ENCODE measurements at places on chromosomes 5 and 9.

DNA sequence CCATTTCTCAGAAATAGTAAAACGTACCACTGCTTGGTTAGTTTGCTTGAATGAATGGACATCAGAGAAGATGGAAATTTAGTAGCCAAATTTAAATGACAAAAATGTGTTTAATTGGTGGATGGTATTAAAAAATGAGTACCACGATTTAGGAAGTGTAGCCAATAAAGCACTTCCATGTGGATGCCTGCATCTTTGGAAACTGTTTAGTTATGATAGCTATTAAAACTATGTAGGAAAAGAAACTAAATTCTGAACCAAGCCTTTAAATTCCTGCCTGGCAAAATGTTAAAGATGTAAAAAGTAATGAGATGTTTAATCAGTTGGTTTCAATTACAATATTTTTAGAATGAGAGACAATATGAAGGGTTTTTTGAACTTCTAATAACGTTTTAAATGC is 94.8 kb downstream of the NUDT12 start:
- no peak for DNase-seq

GRCh38 chr5:133926489-133927299 is 41.7 kb downstream of the C5orf15 start:
- DNase-seq, result peak; percentile 30

- no peak for DNase-seq
Observed at GRCh38 chr9:134522502-134522848, 119.1 kb upstream of the COL5A1 start.

- no peak for DNase-seq
Observed at GRCh38 chr9:6673326-6674025, 27.9 kb upstream of the GLDC start.

DNA sequence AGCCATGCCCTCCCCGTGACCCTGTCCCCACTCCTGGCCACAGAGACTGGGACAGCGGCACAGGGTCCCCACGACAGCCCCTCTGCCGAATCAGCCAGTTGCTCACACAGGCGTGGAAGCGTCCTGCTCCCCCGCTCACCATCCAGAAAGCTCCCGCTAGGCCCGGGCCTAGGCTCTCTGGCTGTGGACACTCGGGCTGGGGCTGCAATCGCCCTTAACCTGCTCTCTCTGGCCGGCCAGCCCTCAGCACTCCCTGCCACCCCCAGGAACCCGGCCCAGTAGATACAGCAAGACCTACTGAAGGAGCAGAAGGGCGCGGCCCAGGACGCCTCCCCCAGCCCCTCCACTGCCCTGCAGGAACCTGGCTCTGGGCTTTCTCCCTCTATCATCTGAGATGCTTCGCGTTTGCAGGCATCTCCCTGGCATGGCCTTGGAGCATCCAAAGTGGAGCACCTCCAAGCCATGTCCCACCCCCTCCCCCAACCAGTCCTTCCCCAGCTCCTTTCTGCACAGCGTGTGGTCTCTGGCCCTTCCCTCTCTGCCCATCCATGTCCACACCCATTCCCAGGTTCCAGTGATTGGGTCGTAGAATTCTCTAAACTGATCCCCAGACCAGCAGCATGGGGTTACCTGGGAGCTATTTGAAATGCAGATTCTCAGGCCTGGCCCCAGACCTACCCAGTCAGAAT is 113.7 kb upstream of the LMX1B start:
- no peak for DNase-seq

DNA sequence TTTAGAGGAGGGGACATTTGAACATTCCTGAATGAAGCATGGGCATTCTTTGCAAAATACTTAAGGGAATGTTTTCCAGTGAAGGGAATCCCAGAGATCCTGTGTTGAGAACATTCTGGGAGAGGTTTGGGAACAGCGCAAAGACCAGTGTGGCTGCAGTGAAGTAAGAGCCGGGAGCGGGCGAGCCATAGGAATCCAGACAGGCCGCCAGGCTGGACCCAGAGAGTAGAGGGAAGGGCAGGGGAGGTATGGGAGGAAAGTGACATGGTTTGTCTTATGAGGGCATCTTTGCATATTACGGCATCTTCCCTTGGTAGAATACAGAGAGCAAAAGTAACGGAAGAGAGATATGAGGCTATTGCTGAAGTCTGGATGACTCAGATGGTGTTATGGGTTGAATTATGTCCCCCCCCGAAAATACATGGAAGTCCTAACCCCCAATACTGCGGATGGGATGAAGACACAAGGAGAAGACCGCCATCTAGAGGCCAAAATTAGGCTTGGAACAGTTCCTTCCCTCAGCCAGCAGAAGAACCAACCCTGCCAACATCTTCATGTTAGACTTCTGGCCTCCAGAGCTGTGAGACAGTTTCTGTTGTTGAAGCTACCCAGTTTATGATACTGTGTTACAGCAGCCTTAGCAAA is 268.2 kb downstream of the MAST4 start:
- no peak for DNase-seq

DNA sequence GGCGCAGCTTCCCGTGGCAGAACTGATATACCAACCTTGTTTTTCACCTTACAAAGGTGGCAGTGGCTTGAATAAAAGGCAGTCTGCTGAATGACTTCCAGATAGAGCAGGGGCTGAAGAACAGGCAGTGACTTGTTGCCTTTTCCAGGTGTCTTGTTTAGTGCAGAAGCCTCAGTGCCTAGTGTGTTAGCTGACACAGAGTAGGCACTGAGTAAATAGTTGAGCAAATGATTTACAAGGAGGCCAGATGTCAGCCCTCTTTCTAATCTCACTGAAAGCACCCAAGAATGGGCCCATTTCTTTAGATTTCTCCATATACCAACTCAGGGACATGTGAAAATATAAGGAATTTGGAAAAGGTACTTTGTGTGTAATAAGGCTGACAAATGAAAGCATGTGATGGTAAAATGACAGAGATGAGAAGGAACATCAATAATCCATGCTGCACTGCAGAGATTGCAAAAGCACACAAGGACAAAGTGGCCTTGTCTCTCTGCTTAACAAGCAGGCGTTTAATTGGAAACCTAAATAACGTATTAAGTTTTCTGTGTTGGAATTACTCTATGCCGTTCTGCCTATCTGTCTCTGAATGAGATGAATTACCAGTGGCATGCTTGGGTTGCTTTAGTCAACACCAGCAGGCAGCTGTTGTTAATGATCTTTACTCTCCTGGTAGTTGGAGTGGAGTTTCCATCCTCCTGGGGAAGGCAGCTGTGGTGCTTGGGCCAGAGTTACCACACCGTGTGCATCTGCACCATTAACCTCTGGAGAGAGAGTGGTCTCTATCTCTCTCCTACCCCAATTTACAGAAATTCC is 360.1 kb upstream of the C9orf72 start:
- peak; percentile 77 for DNase-seq

- no peak for DNase-seq
Observed at GRCh38 chr9:94127806-94128205, 43.5 kb downstream of the PTPDC1 start.

DNA sequence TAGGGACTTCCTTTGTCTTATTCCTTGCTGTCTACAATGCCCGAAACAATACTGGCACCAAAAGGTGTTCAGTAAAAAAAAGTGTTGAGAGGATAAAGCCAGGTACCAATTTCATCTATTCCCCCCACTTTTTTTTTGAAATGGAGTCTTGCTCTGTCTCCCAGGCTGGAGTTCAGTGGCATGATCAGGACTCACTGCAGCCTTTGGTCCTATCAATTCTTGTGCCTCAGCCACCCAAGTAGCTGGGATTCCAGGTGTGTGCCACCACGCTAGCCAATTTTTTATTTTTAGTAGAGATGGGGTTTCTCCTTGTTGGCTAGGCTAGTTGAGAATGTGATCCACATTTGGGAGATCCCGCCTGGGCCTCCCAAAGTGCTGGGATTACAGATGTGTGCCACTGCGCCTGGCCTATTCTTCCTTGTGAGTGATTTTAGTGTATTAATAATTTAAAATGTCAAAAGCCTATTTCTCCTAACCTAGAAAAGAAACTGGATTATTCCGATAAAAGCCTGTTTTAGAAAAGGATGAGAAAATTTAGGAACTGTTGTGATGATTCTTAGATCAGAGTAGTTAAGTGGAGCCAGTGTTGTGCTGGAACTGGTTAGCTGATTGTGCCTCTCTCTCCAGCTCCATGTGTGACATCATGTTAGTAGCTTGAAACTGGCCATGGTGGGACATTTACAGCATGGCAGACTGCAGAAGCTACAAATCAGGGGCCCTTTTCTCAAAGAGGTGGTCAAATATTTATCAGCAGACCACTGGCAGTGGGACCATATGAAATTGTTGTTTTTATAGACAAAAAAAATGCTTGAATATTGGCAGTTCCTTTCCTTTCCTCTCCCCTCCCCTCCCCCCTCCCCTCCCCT is 14.3 kb downstream of the CDC42SE2 start:
- no peak for DNase-seq

GRCh38 chr5:67253911-67254310 is 57.3 kb upstream of the CD180 start:
- DNase-seq, result no peak

DNA sequence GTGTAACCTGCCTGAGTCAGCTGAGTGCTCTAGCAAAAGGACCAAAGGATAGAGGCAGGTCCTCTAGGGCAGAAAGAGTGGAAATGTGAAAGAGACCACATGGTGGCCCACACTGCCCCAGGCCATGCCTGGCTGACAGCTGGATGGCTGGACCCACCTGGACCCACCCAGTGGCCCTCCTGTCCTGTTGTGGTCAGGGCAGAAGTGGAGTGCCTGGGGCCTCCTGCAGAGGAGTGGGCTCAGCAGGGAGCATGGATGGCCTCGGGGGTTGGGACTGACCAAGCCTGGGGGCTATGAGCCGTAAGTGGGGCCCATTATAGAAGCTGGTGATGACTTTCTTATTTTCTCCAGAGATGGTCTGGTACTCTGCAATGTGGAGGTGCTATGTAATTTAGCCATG is 55.7 kb upstream of the FAM120AOS start:
- DNase-seq, result no peak

- no peak for DNase-seq
Observed at GRCh38 chr9:105359892-105360291, 87.9 kb upstream of the FSD1L start.

- DNase-seq, result no peak
Observed at GRCh38 chr5:72673623-72674022, 142.8 kb upstream of the TNPO1 start.

- no peak for DNase-seq
Observed at GRCh38 chr9:98248737-98249474, 6.5 kb downstream of the TBC1D2 start.

- no peak for DNase-seq
Observed at GRCh38 chr5:157067005-157067404, 8.1 kb upstream of the HAVCR1 start.

DNA sequence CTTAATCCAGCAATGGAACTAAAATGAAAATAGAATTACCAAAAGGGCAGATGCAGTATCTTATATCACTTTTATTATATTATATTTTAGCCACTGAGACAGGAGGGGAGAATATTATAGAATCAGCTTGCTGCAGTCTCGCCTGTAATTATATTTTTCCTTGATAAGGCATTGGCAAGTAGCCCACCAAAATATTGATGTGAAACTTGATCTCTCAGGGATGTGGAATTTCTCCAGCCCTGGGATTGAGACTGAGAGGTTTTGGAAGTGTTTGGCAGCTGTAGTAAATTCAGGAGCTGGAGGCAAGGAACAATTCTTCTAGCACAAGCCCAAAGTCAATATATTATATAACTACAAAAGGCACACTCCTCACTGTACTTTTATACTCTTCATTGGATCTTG is 142.1 kb upstream of the ADAMTSL1 start:
- no peak for DNase-seq

DNA sequence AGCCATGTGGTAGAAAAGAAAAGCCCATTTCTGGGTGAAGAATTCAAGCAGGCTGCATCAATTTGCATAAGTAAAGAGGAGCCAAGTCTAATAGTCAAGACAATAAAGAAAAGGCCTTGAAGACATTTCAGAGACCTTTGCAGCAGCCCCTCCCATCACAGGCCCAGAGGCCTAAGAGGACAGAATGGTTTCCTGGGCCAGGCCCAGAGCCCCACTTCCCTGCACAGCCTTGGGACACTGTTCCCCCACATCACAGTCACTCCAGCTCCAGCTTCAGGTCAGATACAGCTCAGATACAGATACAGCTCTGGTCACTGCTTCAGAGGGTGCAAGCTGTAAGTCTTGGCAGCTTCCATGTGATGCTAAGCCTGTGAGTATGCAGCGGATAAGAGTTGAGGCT is 29.1 kb downstream of the PLGRKT start:
- DNase-seq, result no peak

DNA sequence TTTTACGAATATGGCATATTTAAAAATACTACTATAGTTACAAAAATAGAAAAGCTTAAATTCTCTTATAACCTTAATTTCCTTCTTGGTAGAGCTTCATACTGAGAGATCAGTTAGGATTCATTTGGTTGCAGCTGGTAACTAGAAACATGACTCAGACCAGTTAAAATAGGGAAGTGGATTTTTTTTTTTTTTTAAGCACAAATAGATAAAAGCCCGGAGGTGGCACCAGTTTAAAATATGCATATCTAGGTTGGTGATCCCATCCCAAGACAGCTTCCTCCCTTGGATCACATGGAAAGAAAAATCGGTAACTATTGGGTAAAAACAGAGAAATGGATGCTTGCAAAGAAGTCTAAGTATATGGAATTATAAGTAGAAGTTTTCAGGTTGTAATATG is 1634.3 kb downstream of the MAT2B start:
- no peak for DNase-seq

DNA sequence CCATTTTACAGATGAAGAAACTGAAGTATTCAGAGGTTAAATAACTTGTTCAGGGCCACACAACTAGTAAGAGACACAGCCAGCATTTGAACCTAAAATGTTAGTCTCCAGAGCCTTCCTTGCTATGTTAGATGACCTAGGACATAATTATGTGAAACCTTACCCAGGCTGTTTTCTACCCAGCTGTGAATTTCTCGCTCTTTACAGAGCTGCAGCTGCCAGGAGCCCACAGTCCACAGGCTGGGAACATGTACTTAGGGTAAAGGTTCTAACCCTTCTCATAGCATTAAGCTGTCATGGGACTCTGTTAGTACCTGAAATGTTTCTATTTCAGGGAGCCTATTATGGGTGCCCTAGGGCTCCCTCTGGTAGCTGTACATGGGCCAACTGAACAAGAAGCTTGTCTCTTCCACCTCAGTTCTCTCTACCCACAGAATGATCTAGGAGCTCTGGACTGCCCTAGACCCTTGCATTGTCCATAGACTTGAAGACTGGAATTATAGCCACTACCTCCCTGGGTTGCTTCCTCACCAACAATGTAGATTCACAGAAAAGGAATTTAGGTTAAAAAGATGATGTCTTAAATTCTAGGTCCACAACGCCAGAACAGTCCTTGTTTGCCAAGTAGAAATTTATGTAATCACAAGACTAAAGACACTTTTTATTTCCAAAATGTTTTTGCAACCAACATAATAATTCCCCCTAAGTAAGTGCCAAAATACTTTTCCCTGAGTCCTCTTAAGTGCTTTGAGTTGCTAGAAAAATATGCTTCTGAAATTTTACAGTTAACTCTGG is 262.9 kb downstream of the PIK3R1 start:
- DNase-seq, result no peak

GRCh38 chr5:9498541-9499497 is 47.1 kb downstream of the SEMA5A start:
- DNase-seq, result no peak

GRCh38 chr9:104232781-104233341 is 138.8 kb downstream of the SMC2 start:
- DNase-seq, result no peak

GRCh38 chr5:95035891-95036685 is 248.8 kb downstream of the MCTP1 start:
- DNase-seq, result no peak

GRCh38 chr9:114263853-114264510 is 58.9 kb upstream of the ORM1 start:
- DNase-seq, result no peak

Data from NCI-H345 (cell line).